Lung microvascular endothelial cell (primary cell): ENCODE measurements at places on chromosomes 11 and 22.

DNA sequence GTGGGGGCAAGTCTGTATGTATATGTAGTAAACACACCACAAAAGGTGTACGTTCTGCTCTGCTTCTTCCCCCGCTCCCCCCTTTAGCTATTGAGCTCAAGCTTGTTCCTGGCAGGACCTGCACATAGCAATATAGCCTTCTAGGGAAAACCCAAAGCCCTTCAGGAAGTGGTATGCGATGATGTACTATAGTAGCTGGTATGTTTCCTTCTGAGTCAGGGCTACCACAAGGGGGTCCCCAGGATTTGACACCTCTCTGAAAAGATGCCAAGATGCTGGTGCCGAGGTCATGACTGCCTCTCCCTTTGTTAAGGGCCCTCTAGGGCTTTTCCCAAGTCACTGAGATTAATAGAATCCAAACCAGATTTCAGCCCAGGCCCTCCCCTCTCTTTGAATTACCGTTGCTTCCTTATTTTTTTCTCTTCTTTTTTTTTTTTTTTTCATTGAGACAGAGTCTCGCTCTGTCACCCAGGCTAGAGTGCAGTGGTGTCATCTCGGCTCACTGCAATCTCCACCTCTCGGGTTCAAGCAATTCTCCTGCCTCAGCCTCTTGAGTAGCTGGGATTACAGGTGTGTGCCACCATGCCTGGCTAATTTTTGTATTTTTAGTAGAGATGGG, 268.4 kb downstream of the ETS1 start:
- DNase-seq = peak; percentile 22

GRCh38 chr11:6572215-6572614, 31.2 kb downstream of the RRP8 start:
- peak; percentile 37 for DNase-seq

GRCh38 chr11:114319716-114320328, 23.6 kb downstream of the NNMT start:
- no peak for DNase-seq

- no peak for DNase-seq
Measured at GRCh38 chr11:102630598-102631448, 5.7 kb upstream of the MMP20 start.

DNA sequence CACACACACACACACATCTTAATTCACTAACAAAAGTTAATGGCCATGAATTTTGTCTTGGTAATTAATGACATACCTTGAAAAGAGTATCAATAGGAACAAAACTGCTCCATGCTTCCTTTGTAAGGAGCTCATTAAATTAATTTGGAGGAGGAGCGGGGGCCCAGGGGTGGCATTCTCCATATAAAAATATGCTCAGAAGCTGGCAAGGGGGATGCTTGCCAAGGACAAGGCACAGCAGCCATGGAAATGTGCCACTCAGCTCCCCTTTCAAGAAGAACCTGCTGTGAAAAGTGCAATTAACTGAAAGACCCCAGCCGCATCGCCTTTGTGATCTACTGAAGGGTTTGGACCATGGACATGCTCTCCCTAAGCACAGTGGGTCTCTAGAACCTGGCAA, 385.9 kb upstream of the API5 start:
- no peak for DNase-seq

- no peak for DNase-seq
Measured at GRCh38 chr11:75133976-75134375, 16.9 kb upstream of the SLCO2B1 start.

GRCh38 chr11:2306877-2307500, 5.2 kb downstream of the TSPAN32 start:
- no peak for DNase-seq

GRCh38 chr11:32597921-32598320, 14.3 kb downstream of the EIF3M start:
- DNase-seq = no peak

DNA sequence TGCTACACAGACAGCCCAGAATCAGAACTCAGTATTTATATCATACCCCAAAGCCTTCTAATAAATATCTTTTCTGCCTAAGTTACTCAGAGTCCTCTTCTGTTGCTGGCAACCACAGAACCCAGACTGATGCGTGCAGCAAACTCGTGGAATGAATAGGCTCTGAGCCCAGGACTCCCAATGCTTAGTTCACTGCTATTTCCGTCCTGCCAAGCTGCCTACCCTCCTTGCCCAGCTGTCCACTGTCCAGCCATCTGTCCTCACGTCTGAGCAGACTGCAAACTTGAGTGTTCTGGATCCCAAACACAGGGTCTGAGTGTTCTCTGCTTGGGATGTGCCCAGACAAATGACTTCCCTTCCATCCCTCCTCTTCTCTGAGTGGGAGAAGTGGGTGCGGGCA, 19.4 kb downstream of the PTPN5 start:
- DNase-seq = no peak

- no peak for DNase-seq
Measured at GRCh38 chr22:46084376-46084775, 66.0 kb upstream of the PPARA start.
